ENCODE measurements at places on chromosomes 16 and 17.

GRCh38 chr16:27364493-27365141 is 37.4 kb upstream of the IL21R start:
- DNase-seq, result no peak

DNA sequence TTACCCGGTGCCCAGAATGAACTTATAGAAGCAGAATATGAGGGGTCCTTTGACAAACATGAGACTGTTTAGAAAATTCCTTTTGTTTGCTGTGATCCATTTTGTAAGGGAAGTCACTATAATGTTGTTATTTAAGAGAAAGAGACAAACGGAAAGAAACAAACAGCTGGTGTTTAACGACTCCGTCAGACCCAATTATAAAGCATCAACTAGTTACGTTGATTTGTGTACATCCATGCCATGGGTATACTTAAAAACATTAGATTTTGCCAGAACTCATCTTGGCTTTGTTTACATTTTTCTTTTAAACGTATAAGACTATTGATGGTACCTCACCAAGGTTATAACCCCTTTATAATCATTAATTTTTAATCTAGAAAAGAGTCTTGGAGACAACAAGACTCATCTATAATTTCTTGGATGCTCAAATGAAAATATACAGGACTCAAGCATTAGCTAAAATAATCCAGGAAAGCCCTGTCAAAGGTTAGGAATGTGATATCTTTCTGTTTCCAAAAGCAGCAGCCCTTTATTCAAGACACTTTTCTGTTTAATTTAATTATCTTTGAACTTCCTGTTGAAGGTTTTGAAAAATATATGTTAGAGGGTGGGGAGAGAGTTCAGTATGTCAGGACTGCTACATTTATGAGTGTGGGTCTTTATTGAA is 331.7 kb downstream of the WWOX start:
- no peak for DNase-seq

GRCh38 chr16:81041696-81042095 is 6.1 kb downstream of the ATMIN start:
- DNase-seq, result no peak

GRCh38 chr16:11201498-11202259 is 54.3 kb downstream of the SOCS1 start:
- DNase-seq, result no peak

GRCh38 chr16:72173997-72174396 is 2.0 kb upstream of the PMFBP1 start:
- no peak for DNase-seq

DNA sequence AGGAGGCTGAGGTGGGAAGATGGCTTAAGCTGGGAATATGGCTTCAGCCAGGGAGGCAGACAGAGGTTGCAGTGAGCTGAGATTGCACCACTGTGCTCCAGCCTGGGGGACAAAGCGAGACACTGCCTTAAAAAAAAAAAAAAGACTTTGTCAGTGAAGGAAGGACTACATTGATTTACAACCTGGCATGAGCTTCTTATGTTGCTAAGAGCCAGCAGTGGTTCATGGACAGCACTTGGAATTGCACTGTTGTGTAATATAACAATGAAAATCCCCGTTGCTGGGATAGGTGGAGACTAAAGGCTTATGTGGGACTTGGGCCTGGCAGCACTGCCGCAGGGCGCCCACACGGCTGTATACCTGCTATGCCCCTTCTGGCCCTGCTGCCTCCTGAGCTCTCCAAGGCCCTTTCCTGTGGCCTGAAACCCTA is 14.1 kb upstream of the SLC16A5 start:
- DNase-seq, result no peak

- peak; percentile 75 for DNase-seq
Observed at GRCh38 chr16:88769617-88770460, 15.2 kb downstream of the PIEZO1 start.

DNA sequence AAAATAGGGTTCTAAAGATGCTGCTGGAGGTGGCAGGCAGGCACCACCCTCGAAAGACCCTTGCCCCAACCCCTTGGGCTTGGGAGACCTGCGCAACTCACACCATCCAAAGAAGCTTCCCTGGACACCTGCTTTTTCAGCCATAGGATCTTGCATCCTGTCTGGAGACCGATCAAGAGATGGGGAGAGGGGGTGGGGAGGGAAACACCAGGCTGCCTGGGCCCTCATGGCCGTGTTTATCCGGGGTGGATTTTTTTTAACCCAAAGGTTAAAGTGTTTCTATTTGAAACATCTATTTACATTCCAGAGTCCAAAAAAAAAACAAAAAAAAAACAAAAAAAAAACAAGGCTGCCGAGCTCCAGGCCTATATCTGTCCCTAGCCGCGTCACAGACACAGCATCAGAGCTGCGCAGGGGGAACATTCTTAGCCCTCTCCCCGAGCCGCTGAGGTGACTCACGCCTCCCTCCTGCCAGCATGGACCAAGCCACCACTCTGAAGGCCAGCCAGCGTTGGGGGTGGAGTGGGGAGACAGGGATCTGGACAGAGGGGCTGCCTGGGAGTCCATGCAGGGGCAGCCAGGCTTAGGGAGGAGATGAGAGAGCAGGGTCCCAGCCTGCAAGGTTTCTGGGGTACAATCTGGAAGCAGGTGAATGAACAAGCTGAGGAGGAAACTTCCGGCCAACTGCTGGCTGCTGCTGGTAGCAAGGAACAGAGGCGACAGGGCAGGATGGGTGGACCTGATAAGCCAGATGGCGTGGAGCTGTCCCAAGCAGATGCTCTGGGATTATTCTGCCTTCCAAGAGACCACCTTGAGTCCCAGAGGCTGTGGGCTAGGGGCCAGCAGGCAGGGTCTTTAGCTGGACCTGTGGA is 14.8 kb downstream of the HDAC5 start:
- DNase-seq, result no peak

DNA sequence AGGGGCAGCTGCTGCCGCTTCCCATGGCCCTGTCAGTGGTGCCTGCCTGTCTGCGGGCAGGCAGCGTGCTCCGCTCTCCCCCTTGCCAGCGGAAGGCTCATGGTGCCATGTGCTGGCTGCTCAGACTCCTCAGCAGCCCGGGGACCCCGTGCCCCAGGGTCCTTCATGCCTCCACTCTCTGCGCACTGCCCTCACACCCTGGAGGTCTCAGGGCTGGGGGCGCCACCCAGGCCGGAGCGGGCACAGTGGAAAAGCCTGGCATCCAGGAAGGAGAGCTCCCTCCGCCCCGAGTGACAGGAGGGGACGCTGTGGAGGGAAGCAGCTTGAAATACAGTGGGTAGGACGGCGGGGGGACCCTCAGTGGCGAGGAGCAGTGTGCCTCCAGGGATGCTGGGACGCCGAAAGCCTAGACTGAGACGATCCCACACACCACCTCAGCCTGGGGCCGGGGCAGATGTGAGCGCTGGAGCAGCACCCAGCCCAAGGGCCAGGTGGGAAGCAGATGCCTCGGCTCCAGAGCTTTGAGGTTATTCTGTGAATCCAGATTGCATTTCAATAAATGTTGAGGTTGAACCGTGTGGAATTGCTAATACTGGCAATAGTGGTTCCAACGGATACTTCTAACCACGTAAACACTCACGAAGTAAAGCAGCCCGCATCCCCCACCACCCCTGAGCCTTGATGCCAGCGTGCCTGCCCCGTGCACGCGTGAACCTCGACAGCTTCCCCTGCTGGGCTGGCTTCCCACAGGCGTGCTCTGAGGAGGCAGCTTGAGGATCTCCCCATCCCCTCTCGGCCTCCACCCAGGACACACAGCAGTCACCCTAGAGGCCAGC is 6.5 kb downstream of the TMEM204 start:
- DNase-seq, result no peak
